ENCODE measurements at places on chromosomes 2 and 18.

DNA sequence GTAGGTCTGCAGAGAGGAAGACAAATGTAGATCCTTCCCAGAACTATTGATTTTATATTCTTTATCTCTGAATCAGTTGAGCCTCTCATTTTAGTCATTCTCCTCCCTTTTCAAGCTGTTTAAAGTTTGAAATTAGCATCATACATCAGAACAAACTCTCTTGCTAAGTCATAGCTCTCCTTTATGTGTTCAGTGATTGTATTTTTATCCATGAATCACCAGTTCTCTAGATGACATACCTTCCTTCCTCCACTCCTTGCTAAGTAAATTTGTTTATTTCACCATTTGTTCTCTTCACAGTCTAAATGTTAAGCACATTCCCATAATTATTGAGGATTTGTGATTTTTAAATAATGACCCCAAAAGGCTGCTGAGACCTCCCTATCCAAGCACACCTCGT is 63.5 kb upstream of the RAPGEF4 start:
- peak; percentile 24 for DNase-seq

GRCh38 chr18:34358923-34359322 is 134.2 kb upstream of the NOL4 start:
- DNase-seq = no peak

DNA sequence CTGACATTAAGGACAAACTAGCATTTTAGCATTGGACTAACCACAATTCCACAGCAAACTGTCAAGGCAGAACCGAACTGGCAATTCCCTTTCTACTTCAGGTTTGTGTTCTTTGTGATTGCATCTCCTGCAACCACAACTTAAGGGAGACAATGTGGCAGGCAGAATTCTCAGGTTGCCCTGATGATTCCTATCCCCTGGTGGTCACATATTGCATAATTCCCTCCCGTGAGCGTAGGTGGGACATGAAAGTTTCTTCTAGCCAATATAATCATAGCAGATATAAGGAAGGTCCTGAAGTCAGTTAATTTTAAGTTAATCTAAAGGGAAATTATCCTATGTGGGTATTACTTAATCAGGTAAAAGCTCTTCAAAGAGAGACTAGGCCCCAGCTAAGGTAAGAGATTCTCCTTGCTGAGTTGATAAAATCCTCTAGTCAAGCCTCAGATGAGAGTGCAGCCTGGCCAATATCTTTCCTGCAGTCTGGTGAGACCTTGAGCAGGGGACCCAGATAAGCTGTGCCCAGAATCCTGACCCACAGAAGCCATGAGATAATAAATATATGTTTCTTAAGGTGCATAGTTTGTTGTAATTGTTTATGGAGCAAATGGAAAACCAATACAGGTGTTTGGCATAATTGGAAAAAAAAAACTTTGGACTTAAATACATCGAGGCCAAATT is 45.9 kb upstream of the TNP1 start:
- DNase-seq = no peak

- DNase-seq = no peak
These were observed 4.1 kb downstream of the MBD2 start for GRCh38 chr18:54220406-54220805.

GRCh38 chr2:122851972-122852531 is 1096.6 kb downstream of the TSN start:
- DNase-seq = no peak

- no peak for DNase-seq
These were observed 9.3 kb downstream of the MREG start for GRCh38 chr2:216003876-216004696.

DNA sequence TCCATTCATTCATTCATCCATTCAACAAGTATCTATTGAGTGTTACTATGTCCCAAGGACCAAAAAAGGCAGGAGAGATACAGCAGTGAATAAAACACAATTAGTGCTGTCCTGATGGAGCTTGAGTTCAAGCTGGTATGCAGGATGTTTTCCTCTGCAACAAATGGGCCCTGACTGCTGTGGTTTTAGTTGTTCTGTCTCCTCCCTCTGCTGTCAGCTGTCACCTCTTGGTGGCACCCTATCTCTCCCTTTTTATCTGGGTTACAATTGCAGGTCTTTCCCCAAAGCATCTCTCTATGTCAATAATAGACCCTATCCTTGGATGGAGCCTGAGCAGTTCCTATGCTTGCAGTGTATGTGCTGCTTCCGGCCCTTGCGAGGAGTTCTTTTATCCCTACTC is 304.8 kb downstream of the PDE11A start:
- no peak for DNase-seq

DNA sequence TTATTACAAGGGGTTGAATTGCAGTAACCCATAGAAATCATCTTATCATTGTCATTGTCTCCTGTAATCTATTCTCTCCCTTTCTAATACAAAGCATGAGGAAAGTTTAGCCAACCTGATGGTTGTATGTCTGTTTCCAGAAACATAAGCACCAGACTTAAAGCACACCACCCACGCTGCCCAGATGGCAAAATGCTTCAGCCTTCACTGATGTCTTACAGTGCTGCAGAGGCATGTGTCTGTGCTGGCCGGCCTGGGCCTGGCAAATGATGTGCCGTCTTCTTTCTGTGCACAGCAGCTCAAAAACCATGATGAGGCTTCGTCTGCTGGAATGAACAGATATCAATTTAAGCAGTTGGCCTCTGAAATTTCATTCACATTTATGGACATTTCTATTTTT is 443.0 kb upstream of the RGPD4 start:
- no peak for DNase-seq

DNA sequence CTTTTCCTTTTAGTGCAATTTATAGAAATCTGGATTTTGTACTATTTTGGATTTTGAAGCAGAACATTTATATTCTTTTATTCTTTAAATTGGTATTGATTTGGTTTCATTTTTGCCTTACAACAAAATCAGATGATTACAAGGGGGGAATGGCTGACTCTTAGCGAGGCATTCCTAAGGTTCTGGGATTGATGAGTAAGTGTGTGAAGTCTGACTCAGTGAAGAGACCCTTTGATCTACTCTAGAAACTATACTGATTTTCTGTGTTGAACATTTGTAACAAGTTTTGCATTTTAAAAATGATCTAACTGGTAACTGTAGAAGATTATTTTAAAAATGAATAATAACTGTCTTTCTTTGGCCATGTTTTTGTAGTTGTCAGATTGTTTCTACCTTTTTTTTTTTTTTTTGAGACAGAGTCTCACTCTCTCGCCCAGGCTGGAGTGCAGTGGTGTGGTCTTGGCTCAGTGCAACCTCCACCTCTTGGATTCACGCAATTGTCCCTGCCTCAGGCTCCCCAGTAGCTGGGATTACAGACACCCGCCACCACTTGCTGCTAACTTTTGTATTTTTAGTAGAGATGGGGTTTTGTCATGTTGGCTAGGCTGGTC is 48.7 kb downstream of the TTC39C start:
- DNase-seq = peak; percentile 7

GRCh38 chr2:113831161-113831560 is 58.7 kb upstream of the ACTR3 start:
- DNase-seq = no peak

DNA sequence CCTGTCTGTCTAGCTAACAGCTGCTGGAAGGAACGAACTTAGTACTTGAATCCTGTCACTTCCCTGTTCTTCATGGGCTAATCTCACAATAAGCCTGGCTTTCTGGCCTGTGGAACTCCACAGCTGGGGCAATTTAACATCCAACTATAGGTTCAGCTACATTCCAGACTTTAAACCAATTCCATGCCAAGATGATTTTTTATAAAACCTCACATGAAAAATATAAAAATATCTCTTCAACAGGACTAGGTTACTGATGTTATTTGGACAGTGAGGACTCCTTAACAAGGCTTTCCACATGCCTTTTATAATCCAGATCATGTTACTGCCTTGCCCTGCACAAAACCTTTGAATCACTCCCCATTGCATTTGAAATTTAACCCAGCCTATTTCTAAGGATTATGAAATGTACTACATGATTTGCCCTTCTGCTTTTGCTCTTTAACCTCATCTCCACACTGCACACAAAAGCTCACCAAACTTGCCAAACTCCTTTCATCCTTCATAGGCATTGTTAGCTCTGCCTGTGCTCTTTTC is 863.2 kb upstream of the CHAC2 start:
- no peak for DNase-seq

- no peak for DNase-seq
These were observed 308.1 kb downstream of the GBX2 start for GRCh38 chr2:235860111-235860510.
